ENCODE measurements at places on chromosomes 5 and 9.

DNA sequence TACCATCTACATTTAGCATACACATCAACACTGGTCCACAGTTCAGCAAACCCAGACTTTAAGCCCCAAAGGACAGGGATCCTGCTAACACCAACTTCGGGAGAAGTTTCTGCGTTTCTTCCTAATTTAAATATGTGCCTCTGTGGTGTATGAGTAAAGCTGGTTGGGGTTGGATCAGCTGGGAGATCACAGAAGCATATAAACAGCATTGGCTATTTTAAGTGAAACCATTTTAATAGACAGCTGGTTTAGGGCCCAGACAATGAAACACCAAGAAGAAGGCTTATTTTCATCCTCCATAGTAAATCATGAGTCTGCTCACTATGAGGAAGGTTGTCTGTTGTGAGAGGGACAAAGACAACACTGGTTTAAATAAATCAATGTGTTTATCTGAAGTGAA, 11.3 kb downstream of the EBF1 start:
- no peak overlapping the region for H3K27ac ChIP-seq
- DNase-seq, result no peak
- no peaks in the 10 kb centered on the region for H3K27me3 ChIP-seq
- no peak overlapping the region for H3K4me3 ChIP-seq

DNA sequence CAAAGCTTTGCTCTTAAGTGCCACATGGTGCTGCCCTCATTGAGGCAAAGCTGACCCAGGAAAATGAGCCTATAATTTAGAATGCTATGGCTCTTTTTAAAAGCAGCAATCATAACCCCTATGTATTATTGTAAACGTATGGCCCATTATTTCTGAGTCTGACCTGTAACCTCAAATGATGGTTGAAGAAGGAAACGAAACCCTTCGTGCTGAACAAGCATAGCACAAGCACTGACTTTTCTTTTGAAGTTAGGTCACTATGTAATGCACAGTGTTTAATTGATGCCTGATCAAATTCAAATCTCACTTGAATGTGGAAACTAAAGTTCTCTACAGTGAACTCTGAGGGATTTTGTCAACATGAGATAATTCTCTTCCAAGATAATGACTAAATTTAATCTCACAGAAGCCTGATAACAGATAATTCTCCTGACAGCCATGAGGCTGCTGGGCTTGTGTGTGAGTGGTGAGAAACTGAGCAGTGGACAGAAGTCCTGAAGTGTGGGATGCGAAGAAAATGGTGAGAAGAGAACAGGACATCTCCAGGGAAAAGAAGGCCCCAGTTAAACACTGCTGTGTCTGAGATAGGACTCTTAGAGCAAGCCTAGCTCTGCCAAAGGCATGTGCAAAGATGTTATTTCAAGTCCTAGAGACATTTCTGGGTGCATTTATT, 226.9 kb downstream of the MAN2A1 start:
- H3K27me3 ChIP-seq, result no peaks in the 10 kb centered on the region
- H3K27ac ChIP-seq, result no peak overlapping the region

- no peak for DNase-seq
- no peak overlapping the region for H3K4me3 ChIP-seq
- no peaks in the 10 kb centered on the region for H3K4me1 ChIP-seq
- H3K27me3 ChIP-seq, result no peaks in the 10 kb centered on the region
- no peaks in the 10 kb centered on the region for H3K36me3 ChIP-seq
- no peak overlapping the region for H3K27ac ChIP-seq
These were observed 199.6 kb upstream of the DAB2 start for GRCh38 chr5:39624268-39624886.

GRCh38 chr5:133468596-133468995, 143.7 kb downstream of the FSTL4 start:
- no peaks in the 10 kb centered on the region for H3K4me1 ChIP-seq
- no peaks in the 10 kb centered on the region for H3K36me3 ChIP-seq
- no peak overlapping the region for H3K4me3 ChIP-seq
- DNase-seq, result no peak

- H3K4me3 ChIP-seq, result no peak overlapping the region
- H3K4me1 ChIP-seq, result no peaks in the 10 kb centered on the region
- no peak for DNase-seq
- H3K27me3 ChIP-seq, result no peaks in the 10 kb centered on the region
These were observed 23.4 kb downstream of the LARP1 start for GRCh38 chr5:154778534-154778933.

DNA sequence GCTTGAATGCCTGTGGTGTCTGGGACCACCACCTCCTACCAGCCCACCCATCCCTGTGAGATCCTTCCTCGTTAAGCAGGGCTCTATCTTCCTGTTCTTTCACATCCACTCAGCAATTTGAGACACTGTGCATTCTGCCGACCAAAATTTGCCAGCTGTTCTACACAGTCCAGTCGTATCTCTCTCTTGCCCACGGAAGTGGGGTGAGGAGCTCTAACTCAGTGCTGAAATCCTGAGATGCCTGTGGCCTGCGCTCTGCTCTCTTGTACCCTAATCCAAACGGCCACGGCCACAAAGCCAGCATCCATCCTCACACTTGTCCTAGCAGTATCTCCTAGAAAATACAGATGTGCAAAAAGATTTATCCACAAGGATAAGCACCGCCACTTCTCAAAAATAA, 97.9 kb downstream of the MVB12B start:
- H3K36me3 ChIP-seq, result peaks cover 17% of the 10 kb centered on the region
- no peak for DNase-seq
- H3K27ac ChIP-seq, result no peak overlapping the region
- H3K4me1 ChIP-seq, result no peaks in the 10 kb centered on the region

- H3K27ac ChIP-seq, result no peak overlapping the region
- H3K4me3 ChIP-seq, result no peak overlapping the region
- H3K27me3 ChIP-seq, result no peaks in the 10 kb centered on the region
These were observed 71.3 kb downstream of the KDM4C start for GRCh38 chr9:6829027-6829426.

DNA sequence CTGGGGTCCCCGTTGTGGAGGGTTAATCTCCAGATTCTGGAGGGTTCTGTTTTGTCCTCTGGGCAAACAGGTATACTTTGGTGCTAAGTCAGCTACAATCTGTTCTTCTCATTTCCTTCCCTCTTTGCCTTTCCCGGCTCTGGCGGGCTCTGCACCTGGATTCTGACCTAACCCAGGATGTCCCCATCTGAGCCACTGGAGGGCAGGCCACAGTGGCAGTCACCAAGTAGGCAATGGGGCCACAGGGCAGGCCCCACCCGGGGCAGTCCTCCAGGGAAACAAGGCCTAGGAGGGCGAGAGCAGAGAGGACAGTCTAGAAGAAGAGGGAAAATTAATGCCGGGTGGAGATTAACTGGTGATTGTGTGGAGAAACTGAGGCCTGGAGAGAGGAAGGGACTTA, 40.4 kb upstream of the HRH2 start:
- H3K36me3 ChIP-seq, result no peaks in the 10 kb centered on the region
- no peaks in the 10 kb centered on the region for H3K27me3 ChIP-seq
- DNase-seq, result no peak
- no peak overlapping the region for H3K4me3 ChIP-seq
- H3K27ac ChIP-seq, result no peak overlapping the region

DNA sequence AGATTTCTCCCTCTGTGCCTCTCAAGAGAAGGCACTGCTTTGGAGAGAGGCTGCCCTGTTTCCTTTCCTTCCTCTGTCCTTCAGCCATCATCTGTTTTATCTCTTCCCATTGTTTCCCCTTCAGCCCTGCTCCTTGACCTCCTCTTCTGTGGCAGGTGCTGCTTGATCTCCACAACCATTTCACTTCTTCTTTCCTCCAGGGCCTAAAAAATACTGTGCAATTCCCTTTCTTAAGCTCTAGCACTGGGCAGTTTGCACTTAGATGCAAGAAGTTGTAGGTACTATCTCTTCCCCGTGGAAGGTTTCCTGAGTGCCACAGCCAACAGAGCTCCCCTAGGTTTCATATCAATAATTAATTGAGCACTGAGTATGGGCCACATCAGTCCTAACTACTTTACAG, 8.8 kb upstream of the ADRB2 start:
- no peaks in the 10 kb centered on the region for H3K27me3 ChIP-seq
- H3K4me3 ChIP-seq, result no peak overlapping the region
- DNase-seq, result no peak
- no peaks in the 10 kb centered on the region for H3K36me3 ChIP-seq
- no peak overlapping the region for H3K27ac ChIP-seq

GRCh38 chr5:34449639-34450038, 206.5 kb upstream of the RAI14 start:
- no peaks in the 10 kb centered on the region for H3K4me1 ChIP-seq
- H3K27ac ChIP-seq, result no peak overlapping the region
- H3K4me3 ChIP-seq, result no peak overlapping the region
- no peaks in the 10 kb centered on the region for H3K36me3 ChIP-seq
